ENCODE measurements at places on chromosomes 4 and X. TPM values are rescaled to one million over a fixed set of nuclear protein-coding genes. Genes with fewer than 3 reads are reported as not detected.

- no peak for DNase-seq
Measured at GRCh38 chr4:38730493-38730829, 52.3 kb downstream of the TLR10 start.

DNA sequence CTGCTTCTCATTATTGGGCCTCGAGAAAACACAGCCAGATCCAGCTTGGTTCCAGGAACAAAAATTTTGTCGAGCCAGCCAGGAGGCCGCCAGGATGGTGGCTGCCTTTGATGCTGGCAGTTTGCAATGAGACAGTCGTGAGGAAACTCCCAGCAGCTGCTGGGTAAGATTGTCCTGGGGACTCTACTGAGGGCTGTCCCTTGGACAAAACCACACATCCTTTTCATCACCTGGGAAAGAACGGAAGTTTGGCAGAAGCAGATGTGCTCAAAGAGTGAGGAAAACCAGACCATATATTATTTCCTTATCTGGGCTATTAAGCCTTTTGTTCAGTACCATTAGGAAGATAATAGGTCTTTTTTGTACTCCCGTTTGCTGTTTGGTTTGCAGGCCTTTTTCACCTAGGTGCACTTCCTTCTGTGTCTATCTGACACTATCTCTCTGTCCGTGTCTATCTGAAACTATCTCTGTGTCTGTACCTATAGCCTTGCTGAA is 13.4 kb upstream of the PAPSS1 start:
- DNase-seq: no peak

DNA sequence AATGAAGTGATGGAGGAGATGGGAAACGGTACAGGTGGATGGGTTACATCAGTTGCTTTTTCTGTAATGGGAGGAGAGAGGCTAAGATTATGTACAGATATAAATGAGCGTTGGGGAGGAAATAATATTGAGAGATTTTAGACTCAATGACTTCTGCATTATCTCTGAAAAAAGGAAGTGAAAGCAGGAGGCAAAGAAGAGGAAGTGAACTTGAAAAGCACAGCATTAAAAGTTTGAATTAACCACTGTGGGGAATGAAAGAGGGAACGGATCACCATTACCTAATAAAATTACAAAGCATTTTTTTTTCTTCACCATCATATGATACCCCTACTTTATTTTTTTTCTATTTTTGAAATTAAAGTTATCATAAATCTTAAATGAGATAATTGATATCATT is 1025.5 kb downstream of the RPA4 start:
- DNase-seq: no peak

- DNase-seq: no peak
Measured at GRCh38 chr4:17528551-17529165, 13.7 kb downstream of the CLRN2 start.

GRCh38 chr4:141541851-141542250 is 94.5 kb upstream of the IL15 start:
- DNase-seq: no peak

CT45A3 gene
- total RNA-seq: not detected

SMPX gene
- not detected for total RNA-seq

MUC7 gene
- total RNA-seq: not detected

Data from adrenal gland (tissue), 19 donors.